Hematopoietic multipotent progenitor cell treated with erythropoietin and hydrocortisone succinate and interleukin-3 and kit ligand, for 15 days (in vitro differentiated cells): ENCODE measurements at places on chromosomes 6 and 20.

- no peak for DNase-seq
Observed at GRCh38 chr6:14724549-14724948, 521.3 kb upstream of the JARID2 start.

GRCh38 chr6:114361036-114361435 is 18.2 kb upstream of the HS3ST5 start:
- DNase-seq: no peak

DNA sequence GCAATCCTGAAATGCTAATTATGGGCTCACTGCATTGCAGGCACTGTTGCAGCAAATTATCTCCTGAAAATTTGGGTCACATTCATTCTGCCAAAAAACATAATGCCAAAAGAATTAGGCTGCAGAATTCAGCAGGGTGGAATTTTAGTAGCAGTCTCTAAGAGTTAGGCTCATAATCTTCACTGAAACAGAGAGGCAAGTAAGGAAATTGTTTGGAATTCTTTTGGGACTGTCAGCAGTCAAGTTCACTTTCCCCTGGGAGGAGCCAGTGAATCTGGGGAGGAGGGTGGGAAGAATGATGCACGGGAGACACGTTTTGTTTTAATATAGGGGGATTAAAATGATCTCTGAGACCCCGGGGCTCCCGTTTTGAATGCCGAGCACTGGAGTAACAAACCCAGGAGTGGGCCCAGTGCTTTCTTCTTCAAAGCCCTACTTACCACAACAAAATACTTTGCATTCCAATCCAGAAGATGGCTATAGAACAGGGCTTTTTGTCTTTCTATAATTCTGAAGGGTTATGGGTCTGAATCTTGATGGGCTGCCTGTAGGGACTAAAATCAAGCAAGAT is 44.7 kb downstream of the SOBP start:
- DNase-seq: no peak

- no peak for DNase-seq
Observed at GRCh38 chr20:47926731-47927130, 141.4 kb upstream of the SULF2 start.
